NCI-H2227 treated with DMSO at 0.1 percent for 48 hours (cell line): ENCODE measurements at places on chromosomes 1 and 21.

DNA sequence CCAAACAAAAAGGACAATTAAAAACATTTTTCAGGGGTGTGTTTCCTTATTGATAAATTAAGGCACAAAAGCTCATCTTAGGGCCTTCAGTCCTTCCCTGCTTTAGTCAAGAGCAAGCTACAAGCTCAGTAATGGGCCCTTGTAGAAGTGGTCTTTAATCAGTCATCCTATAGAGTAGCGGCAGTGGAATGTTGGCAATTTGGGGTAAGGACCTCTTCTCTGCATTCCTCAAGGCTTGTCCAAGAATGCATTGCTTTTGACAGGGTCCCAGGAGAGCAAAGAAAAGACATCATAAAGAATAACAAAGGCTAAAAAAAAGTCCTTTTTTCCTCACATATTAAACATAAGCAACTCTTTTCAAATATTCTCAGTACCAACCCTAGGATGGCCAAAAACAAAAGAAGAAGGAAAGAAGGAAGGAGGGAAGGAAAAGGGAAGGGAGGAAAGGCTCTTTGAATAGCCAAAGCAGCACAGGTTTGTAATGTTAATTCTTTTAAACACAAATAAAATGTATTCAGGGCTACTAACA is 27.3 kb upstream of the CAMK1G start:
- DNase-seq = no peak

DNA sequence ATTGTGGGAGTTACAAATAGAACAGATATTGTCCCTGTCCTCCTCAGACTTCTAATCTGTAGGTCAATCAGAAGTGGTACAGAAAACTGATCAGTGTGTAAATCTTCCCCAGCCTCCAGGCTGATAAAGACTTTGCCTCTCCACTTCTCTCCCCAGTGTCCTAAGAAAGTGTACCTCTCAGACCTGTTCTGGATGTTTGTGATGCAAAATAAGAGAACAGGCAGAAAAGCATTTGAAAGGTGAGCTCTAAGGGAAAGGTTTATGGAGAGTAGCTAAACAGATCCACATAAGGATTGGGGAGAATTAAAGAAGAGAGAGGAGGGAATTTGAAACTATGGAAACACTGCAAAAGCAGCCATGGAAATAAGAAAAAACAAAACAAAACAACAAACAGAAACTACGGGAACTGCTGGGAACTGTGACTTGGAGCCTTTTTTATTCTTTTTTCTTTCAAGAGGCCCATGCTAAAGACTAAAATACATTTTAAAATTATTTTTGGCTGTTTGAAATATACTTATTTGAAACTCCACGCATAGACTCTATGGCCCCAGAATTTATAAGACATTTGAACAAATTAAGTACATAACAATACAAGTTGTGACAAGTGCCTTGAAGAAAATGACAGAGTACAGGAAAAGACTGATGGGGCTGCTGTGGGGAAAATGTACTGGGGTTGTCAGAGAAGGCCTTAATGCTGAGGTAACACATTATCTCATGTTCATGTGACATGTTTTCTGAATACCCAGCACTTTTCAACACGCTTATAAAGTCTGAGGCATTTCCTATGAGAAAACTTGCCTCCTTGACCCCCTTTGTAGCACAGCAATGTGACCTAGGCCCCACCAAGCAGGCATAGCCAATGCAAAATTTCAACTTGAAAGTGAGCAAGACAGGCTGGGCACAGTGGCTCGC is 51.2 kb downstream of the TRAF5 start:
- no peak for DNase-seq

DNA sequence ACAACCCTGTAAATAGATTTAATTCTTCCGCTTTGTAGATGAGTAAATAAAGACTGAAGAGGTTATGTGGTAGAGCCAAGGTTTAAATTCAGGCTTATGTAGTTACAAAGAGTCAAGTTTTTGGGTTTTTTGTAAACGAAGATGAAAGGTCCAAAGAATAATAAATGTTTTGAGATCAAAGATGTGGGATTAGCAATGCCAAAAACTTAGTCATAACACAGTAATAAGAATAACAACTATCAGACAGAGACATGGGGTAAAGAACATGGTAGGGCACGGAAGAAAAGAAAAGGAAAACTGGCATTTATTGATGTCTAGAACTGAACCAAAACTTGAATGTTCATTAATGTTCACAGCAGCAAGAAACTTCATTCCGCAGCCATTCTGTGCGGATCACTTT is 42.9 kb downstream of the EXTL2 start:
- DNase-seq = no peak

DNA sequence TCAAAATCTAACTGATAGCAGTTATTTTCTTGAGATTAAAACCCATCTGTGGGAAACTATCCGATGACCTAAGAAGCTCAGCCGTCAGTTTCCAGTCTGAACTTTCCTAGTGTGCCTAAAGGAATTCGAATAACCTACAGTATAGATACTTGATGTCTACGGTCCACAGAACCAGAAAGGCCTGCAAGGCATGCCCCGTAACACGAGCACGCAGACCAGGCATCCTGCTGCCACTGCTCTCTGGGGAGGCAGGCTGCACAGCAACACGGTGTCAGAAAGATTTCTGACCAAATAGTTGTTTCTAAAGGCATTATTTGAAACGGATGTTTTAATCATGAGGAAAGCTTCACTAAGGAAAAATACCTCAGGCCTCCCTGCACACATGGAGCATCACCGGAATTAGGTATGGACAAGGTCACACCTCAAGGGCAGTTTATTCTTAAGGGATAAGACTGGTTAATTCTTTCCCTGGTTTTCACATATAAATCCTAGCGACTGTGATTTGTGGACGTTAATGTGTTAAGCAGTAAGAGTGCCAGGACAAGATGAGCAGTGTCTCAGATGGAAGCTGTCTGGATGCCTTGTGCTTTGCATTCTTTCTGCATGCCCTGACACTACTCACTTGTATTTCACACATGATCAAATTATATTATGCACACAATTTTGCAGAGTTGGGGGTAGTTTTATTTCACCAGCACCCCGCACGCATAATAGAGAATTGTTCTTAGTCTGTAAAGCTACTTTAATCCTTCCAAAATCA is 49.0 kb upstream of the NADK start:
- DNase-seq = no peak

GRCh38 chr1:185406691-185407009 is 89.6 kb upstream of the IVNS1ABP start:
- DNase-seq = no peak
